ENCODE measurements at places on chromosomes 7 and 10.

DNA sequence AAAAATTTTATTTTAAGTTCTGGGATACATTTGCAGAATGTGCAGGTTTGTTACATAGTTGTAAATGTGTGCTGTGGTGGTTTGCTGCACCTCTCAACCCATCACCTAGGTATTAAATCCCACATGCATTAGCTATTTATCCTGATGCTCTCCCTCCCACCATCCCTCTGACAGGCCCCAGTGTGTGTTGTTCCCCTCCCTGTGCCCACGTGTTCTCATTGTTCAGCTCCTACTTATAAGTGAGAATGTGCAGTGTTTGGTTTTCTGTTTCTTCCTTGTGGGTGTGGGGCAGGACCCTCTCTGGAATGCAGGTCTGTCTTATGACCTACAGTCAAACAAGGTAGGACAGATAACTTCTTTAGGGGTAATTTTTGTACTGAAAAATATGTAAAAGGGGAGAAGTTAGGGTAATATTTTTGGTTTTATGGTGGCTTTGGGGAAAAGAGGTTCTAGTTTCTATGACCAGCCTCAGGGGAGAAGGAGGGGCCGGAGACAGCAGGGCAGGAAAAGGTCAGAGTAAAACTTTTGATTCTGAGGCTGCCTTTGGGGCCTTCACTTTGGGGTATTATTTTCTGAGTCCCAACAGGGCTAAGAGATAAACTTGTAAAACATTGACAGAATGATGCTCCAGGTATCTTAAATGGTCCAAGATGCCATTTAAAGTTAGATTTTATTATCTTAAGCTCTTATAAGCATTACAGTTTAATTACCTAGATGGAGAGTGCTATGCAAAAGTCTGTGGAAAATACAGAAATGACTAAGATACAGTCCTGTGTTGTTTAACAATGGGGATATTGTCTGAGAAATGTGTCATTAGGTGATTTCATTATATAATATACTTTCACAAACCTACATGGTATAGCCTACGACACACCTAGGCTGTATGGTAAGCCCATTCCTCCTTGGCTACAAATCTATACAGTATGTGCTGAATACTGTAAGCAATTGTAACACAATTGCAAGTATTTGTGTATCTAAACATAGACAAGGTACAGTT lies 354.8 kb downstream of the ABCA13 start:
- DNase-seq: no peak

GRCh38 chr7:138595454-138595853 lies 105.7 kb downstream of the SVOPL start:
- no peak for DNase-seq

- peak; percentile 49 for DNase-seq
These were observed 8.6 kb downstream of the CTBP2 start for GRCh38 chr10:125151553-125152449.

DNA sequence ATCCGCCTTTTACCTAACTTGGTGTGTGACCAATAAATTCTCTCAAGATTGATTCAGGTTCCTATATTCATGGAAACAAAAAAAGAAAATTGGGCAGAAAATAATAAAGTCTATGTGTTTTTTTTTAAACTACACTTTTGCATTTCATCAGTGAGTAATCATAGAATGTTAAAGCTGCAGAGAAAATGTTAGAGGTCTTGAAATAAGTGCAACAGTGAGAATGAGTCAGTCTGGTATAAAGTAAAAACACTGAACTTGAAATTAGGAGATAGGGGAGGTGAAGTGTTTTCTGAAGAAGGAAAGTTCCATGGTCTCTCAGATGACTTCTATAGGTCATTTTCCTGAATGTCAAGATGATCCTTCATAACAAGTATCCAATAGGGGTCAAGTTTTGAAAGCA lies 202.6 kb upstream of the NRP1 start:
- no peak for DNase-seq

DNA sequence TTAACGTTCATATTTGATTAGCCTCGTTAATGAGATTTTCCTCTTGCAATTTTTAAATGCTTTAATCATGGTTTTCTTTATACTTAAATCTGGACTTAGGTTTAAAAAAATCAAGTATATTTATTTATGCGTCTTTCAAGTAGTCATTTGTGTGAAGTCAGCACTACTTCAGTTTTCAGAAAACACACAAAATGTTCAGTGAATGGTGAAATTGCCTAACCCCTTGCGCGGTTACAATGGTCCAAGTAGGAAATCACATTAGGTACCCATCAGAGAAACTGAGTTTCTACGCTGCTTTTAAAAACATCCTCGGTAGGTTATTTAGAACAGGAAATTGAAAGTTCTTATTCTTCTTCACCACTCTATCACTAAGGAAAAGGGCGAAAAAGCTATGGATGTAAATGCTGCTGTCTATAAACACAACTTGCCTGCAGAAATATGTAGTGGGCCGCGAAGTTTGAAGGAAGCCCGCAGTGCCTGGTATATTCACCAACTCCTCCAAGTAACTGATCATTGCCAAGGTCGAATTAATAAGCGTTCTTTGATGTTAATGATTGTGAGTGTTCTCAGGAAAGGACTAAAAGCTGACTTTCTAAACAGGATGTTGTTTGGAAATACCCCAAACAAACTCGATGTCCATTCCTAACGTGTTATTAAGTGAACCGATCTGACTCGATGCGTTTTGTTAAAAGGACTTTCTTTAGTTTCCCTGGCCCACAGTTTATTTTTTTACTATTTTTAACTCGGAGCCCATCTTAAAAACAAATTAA lies 1.0 kb downstream of the SYPL1 start:
- DNase-seq: peak; percentile 41

DNA sequence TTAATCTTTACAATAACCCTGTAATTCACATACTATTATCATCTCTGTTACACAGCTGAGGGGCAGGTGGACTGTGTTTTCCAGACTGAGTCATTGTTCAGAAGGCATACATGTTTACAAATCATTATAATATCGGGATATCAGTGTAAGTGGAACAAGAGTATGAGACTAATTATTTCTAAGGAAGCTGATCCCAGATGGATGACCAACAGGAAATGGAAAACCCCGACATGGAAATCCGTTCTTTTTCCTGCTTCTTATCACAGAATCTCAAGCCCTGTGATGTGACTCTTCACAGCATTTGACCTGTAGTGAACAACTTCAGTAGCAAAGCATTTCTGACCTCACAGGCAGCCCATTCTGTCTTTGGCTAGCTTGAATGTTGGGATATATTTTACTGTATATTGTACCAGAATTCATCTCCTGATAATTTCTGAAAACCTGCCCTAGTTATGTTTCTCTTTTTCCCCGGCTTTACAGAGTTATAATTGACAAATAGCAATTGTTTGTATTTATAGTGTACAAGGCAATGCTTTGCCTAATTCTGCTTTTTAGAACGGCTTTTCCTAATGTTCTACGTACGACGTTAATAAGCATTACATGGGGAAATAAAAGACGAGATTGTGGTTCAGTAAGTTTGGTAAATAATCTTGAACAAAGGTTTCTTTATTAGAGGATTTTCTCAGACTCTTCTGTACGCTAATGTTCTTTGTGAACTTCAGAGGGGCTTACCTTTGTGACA lies 78.6 kb upstream of the SYPL1 start:
- DNase-seq: no peak

DNA sequence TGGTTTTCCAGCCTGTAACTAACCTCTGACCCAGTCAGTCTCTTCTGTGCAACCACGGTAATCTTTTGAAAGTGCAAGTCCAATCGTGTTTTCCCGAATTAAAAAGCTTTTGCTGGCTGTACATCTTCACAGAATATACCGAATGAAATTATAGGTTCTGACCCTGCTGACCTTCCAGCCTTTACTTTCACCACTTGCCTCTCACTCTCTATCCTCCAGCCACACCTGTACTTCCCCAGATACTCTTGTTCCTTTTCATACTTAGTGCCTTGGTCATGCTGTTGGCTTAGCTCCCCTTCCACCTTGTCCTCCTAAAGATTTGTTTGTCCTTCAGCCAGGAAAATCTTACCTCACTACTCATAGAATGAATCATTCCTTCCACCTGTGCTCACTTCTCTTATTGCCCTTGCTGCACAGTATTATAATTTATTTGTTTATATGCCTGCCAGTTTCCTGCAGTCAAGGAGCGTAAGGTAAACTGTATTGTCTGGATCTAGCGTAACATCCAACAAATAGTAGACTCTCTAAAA lies 2.3 kb upstream of the PNPLA8 start:
- DNase-seq: no peak

DNA sequence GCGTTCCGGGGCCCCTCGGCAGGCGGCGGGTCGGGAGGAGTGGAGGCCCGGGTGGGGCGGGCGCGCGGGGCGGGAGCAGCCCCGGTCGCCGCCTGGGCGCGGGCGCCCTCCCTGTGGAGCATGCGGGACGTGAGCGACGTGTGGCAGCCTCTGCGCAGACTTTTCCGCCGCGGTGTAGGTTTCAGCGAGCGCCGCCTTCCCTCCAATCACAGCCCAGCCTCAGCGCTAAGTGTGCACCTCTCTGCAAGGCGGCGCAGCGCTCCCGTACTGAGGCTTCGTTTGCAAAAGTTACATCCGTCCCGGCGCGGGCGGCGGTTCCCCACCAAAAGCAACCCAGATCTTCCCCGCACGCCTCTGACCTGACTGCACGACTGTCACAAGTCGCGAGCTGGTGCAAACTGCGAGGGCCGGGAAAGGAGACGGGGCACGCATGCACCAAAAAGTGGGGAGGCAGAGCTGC lies 1.2 kb upstream of the PFKFB3 start:
- peak; percentile 71 for DNase-seq

- DNase-seq: no peak
These were observed 436 bp downstream of the GNB2 start for GRCh38 chr7:100673942-100674410.

DNA sequence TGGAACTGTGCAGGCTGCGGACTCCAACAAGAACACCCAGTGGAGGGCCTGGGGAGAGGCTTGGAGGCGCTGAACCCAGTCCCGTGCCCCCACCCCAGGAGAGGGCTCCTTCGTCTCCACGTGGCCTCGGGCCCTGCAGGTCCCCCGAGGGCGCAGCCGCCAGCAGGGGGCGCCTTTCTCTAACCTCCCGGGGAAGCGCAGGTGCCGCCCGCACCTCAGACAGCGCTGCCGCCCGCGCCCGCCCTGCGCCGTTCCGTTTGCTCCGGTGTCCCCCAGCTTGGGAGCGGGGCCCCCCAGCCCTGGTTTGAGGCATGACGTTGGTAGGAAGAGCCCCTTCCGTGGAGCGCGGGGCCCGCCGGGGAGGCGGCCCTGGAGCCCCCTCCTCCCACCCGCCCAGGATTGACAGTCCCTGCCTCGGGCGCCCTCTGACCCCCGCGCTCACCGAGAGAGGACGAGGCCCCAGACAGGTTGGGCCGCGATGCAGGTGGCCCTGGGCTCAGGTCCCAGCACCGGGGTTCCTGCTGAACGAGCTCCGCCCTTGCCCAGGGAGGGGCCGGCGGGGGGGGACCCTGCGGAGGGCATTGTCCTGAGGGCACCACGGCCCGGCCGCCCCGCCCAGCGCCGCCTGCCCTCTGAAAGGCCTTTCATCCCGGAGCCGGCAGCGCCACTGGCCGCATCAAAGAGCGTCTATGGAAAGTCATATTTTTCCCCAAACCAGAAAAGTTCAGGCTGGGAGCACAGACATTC lies 42.8 kb downstream of the FOXL3 start:
- peak; percentile 9 for DNase-seq

DNA sequence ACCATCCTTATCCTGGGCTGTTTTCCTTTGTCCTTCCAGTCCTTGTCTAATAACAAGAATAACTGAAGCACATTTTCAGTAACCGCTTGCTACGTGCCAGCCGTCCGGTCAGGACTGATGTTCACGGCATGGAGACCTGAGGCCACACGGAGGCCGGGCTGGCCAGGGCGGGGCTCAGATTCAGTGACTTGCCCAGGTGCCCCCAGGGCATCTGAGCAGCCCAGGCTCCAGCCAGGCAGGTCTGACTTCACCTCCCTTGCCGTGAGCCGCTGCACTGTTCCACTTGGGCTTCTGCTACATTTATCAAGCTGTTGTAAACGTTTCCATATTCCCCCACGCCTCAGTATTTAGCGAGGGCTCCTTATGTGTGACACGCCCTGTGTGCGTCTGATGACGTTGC lies 43.6 kb upstream of the AP5Z1 start:
- DNase-seq: no peak

- no peak for DNase-seq
These were observed 96.1 kb downstream of the TPST1 start for GRCh38 chr7:66301249-66301648.
